ENCODE measurements at places on chromosomes 16 and 17. TPM values are rescaled to one million over a fixed set of nuclear protein-coding genes. Genes with fewer than 3 reads are reported as not detected.

Gene SCGB1C2
- total RNA-seq: not detected

Gene ABCC12
- not detected for total RNA-seq

Gene PIEZO1
- 94.7 TPM for total RNA-seq

Gene MARVELD3
- total RNA-seq: 38.8 TPM

Gene CD300H
- total RNA-seq: not detected

Gene LLGL2
- 90.6 TPM for total RNA-seq

Gene CACNG3
- not detected for total RNA-seq

Gene ABI3
- total RNA-seq: 0.31 TPM

DNA sequence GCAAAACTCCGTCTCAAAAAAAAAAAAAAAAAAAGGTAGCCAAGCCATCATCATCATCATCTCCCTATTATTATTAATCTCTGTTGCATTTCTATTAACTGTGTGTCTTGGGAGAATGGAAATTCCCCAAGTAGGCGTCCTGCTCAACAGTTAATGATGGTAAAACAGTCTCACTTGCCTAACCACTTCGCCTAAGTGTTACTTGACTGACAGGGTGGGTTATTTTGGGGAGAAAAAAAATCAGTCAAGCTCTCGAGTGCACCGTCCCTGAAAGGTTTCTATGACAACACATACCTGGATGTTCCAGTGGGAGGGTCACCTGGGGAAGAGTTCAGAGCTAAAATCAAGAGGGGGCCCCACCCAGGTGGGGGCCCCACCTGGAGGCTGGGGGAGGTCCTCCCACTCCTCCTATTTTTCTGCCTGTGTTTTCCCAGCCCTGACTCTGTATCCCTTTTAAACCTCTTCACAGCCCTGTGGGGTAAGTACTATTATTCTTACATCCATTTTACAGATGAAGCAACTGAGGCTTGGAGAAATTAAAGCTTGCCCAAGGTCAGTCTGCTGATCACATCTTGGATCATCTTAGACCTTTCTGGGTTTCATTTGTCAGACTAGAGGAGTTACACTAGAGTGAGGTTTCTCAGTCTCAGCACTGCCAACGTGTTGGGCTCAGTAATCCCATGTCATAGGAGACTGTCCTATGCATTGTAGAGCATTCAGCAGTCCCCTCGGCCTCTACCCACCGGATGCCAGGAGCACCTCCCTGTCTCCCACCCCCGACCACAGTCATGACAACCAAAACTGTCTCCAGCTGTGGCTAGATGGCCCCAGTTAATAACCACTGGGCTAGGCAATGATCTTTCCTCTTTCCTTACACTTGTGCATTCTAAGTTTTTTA is 11.0 kb upstream of the ABAT start:
- H3K27ac ChIP-seq: no peak overlapping the region
- H3K27me3 ChIP-seq: no peaks in the 10 kb centered on the region
- H3K4me1 ChIP-seq: peaks cover 7% of the 10 kb centered on the region
- no peak overlapping the region for H3K4me3 ChIP-seq

GRCh38 chr17:19262650-19263631 is 25.8 kb downstream of the EPN2 start:
- peaks cover 55% of the 10 kb centered on the region for H3K4me1 ChIP-seq
- H3K36me3 ChIP-seq: peaks cover 4% of the 10 kb centered on the region
- H3K27me3 ChIP-seq: no peaks in the 10 kb centered on the region
- no peak for DNase-seq
- peak overlapping the region; percentile 94 for H3K27ac ChIP-seq

DNA sequence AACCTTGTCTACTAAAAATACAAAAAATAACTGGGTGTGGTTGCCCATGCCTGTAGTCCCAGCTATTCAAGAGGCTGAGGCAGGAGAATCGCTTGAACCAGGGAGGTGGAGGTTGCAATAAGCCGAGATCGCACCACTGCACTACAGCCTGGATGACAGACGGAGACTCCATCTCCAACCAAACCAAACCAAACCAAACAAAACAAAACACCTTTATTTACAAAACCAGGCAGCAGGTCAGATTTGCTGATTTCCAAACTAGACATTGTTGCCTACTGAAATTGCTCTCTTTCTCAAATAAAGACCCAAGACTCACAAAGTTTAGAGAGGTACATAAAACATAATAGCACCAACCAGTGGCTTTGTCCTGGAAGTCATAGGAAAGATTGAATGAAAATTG is 5.7 kb upstream of the TMEM238L start:
- H3K27me3 ChIP-seq: peaks cover 5% of the 10 kb centered on the region
- no peaks in the 10 kb centered on the region for H3K36me3 ChIP-seq
- H3K27ac ChIP-seq: no peak overlapping the region
- DNase-seq: no peak
- no peak overlapping the region for H3K4me3 ChIP-seq
- H3K4me1 ChIP-seq: no peaks in the 10 kb centered on the region

GRCh38 chr17:17289701-17290100 is 8.7 kb upstream of the COPS3 start:
- no peak overlapping the region for H3K4me3 ChIP-seq
- no peaks in the 10 kb centered on the region for H3K27me3 ChIP-seq
- no peaks in the 10 kb centered on the region for H3K4me1 ChIP-seq
- DNase-seq: no peak

DNA sequence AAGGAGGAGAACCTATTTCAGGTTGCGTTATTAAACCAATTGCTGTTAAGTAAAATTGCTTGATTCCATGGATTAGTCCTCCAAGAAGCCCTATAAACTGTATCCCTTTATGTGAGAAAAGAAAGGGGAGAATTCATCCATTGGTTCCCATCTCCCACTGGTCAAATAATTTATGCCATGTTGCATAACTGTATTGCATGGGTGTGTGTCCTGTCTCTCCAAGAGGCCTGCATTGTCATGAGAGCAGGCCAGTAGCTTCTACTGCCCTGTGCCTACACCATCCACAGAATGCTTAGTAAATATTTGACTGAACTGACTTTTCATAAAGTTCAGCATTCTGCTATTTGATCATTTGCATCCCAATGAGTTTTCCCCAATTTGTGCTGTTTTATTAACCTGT is 11.7 kb upstream of the TOB1 start:
- H3K4me1 ChIP-seq: no peaks in the 10 kb centered on the region
- no peak overlapping the region for H3K27ac ChIP-seq
- DNase-seq: no peak

GRCh38 chr16:23060458-23061320 is 88.6 kb downstream of the USP31 start:
- H3K4me1 ChIP-seq: peaks cover 5% of the 10 kb centered on the region
- DNase-seq: no peak
- H3K27ac ChIP-seq: no peak overlapping the region
- H3K27me3 ChIP-seq: peaks cover 14% of the 10 kb centered on the region
- no peaks in the 10 kb centered on the region for H3K36me3 ChIP-seq

GRCh38 chr16:2715519-2715918 is 4.5 kb downstream of the PRSS27 start:
- H3K4me3 ChIP-seq: no peak overlapping the region
- no peak overlapping the region for H3K27ac ChIP-seq
- DNase-seq: no peak
- H3K4me1 ChIP-seq: no peaks in the 10 kb centered on the region

DNA sequence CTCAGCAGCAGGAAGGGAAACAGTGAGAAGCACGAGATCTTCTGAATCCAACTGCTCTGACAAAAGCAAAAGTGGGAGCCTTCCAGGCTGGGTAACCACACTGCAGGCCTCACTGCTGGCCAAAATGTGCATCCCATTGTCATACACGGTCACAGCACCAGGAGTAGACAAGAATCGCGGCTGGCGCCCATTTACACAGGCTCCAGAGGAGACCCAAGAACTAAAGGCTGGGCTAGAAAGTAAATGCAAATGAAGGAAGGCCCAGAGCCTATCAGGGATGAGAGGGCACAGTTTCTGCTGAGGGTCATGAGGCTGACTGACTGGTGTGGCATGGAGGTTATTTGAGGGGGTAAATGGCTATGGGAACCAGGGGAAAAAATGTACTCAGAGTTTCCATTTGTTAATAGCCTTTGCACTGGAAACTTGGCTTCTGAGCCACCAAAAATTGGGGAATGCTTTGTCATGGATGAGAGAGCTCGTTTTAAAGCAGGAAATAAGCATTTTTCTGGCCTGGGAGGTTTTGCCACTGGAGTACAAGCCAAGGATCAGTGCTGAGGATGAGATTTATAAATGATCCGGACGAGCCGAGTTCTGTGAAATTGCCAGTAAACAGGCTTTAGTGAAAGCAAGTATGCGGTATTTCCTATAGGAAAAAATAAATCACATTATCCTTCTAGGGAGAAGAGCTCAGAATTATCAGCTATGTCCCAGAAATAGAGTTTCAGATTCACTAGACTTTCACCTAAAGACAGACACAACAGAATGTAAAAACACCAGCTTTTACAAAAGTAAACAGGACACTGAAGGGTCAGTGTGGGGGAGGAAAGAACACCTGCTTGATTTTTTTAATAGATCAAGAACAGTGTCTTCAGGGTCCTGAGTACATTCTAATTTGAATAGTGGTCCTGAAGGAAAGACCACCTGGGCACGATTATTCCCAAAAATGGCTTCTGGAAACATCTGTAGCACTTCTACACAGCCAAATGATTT is 66.9 kb upstream of the GSG1L start:
- H3K4me3 ChIP-seq: no peak overlapping the region
- H3K4me1 ChIP-seq: no peaks in the 10 kb centered on the region
- DNase-seq: no peak
- H3K27ac ChIP-seq: no peak overlapping the region
- peaks cover 36% of the 10 kb centered on the region for H3K36me3 ChIP-seq

DNA sequence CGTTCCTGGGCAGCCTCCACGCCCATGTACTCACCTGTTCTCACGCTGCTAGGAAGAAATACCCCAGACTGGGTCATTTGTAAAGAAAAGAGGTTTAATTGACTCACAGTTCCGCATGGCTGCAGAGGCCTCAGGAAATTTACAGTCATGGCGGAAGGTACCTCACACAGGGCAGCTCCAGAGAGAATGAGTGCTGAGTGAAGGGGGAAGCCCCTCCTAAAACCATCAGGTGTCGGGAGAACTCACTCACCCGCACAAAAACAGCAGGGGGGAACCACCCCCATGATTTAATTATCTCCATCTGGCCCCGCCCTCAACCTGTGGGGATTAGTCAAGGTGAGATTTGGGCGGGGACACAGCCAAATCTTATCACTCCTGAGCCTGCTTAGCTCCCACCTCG is 18.2 kb downstream of the RAB40C start:
- no peak overlapping the region for H3K4me3 ChIP-seq
- no peak overlapping the region for H3K27ac ChIP-seq
- DNase-seq: no peak
- H3K36me3 ChIP-seq: peaks cover 11% of the 10 kb centered on the region

DNA sequence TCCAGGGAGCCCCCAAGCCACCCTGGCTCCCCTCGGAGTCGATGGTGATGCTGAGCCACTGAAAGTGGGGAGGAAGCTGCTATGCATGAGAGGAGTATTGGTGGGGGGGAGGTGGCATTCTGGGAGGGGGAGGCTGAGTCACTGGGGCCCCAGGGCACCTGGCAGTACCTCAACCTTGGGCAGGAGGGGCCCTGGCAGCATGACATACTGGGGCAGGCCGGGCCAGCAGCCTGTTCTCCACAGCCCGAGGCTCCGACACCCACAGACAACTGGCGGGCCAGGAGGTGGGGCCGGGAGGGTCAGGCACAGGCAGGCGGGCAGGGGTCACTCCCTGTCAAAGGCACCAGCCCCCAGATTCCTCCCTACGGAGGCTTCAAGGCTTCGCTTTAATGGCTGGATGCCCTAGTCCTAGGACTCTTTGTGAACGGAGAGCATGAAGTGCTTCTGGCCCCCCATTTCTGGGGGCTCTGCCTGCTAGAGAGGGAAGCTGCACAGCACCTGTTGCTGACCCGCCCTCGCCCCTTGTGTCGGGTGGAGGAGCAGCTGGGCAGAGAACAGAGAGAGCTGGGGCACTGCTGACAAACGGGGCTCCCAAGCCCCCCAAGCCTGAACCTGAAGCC is 928 bp downstream of the CASKIN2 start:
- H3K4me3 ChIP-seq: peak overlapping the region; percentile 86
- H3K27ac ChIP-seq: no peak overlapping the region
- H3K36me3 ChIP-seq: peaks cover 4% of the 10 kb centered on the region

GRCh38 chr16:81366316-81366932 is 51.7 kb downstream of the GAN start:
- no peak for DNase-seq
- H3K4me1 ChIP-seq: no peaks in the 10 kb centered on the region
- no peak overlapping the region for H3K4me3 ChIP-seq
- H3K27me3 ChIP-seq: no peaks in the 10 kb centered on the region

DNA sequence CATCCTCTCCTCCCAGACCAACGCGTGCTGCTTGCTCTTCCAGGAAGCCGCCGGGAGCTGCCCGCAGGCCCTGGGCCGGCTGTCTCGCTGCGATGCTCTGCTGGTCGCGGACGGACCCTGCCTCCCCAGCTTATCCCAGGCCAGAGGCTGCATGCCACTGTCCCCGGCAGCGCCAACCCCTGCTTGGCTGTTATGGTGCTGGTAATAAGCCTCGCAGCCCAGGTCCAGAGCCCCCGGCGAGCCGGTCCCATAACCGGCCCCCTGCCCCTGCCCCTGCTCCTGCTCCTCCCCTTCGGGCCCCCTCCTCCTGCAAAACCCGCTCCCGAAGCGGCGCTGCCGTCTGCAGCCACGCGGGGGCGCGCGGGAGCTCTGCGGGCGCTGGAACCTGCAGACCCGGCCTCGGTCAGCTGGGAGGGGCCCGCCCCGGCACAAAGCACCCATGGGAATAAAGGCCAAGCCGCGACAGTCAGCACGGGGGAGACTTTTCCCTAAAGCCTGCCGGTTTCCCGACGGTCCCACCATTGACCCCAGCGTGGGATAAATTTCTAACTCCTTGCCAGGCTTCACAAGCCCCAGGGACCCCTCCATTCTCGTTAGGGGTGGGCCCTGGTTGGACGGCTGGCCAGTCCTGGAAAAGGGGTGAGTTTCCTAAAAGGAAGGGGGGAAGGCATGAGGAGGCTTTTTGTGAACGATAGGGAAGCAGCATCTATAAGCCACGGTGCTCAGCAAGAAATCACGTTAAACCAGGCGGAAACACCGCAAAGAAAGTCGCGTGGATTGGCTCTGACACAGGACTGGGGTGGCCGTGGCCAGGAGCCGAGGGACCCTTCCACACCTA is 11.2 kb downstream of the ENPP7 start:
- peaks cover 20% of the 10 kb centered on the region for H3K27me3 ChIP-seq
- DNase-seq: peak; percentile 93
- H3K4me3 ChIP-seq: peak overlapping the region; percentile 25
- no peak overlapping the region for H3K27ac ChIP-seq
- H3K36me3 ChIP-seq: no peaks in the 10 kb centered on the region

DNA sequence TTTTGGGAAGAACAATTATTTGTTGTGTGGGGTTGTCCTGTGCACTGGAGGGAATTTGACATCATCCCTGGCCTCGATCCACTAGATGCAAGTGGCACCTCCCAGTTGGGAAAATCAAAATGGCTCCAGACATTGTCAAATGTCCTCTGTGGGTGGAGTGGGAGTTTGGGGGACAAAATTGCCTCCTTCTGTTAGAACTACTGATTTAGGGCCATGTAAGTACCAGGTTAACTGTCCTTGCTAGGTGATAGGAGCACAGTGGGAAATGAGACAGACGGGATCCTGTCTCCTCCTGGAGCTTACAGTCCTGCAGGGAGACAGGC is 56.8 kb downstream of the ARHGAP23 start:
- peak overlapping the region; percentile 27 for H3K4me3 ChIP-seq
- DNase-seq: no peak
- peak overlapping the region; percentile 82 for H3K27ac ChIP-seq
- peaks cover 14% of the 10 kb centered on the region for H3K36me3 ChIP-seq
- peaks cover 19% of the 10 kb centered on the region for H3K4me1 ChIP-seq
